T-helper 22 cell (primary cell): ENCODE measurements at places on chromosomes 2 and 18.

DNA sequence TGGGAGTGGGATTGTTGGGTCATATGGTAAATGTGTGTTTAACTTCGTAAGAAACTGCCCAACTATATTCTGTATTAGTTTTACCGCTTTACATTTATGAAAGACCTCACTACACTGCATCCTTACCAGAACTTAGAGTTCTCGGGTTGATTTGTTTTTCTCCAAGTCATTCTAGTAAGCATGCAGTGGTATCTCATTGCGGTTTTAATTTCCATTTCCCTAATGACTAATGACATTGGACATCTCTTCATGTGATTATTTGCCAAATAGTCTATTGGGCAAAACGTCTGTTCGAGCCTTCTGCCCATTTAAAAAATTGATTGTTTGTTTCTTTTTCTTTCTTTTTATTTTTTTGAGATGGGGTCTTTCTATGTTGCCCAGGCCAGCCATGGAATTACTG, 6.8 kb downstream of the FBLN7 start:
- DNase-seq = no peak

- no peak for DNase-seq
Measured at GRCh38 chr2:71277536-71278103, 50.7 kb upstream of the PAIP2B start.

- DNase-seq = no peak
Measured at GRCh38 chr2:220670511-220670910, 901.6 kb downstream of the EPHA4 start.

DNA sequence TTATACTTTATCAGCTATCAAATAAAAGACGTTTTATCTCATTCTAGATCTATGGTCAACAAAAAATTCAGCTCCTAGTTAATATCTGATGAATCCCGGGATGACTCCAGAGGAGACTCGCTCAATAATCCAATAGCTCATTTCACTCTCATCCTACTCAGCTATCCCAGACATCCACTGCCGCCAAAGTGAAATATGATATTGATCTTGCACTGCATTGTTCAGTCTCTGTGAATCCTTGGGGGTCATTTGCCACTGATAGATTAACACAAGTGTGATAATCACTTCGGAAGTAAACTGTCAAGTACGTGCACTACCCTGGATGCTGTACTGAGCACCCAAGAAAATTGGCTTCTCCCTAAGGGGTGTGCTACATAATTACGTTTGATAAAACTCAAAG, 249.1 kb downstream of the SUCLG1 start:
- no peak for DNase-seq

- no peak for DNase-seq
Measured at GRCh38 chr2:10478916-10479315, 30.8 kb upstream of the ODC1 start.

- no peak for DNase-seq
Measured at GRCh38 chr18:33844232-33844631, 266.2 kb downstream of the ASXL3 start.

GRCh38 chr2:238422285-238422684, 4.4 kb upstream of the ASB1 start:
- no peak for DNase-seq

DNA sequence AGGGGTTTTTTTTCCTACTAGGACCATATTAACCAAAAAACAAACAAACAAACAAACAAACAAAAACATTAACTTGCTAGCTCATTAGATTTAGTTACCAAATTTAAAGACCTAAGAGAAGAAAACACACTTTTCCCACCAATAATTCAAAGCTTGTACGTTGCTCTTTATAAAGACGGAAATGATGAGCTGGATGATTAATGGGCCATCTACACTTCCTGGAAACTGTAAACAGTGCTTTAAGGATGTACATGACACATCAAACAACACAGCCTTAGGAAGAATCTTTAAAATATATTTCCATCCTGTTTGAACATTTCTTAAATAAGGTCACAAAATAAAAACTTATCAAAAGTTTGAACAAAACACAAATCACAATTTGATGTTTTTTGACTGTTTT, 982 bp downstream of the BMP10 start:
- no peak for DNase-seq

DNA sequence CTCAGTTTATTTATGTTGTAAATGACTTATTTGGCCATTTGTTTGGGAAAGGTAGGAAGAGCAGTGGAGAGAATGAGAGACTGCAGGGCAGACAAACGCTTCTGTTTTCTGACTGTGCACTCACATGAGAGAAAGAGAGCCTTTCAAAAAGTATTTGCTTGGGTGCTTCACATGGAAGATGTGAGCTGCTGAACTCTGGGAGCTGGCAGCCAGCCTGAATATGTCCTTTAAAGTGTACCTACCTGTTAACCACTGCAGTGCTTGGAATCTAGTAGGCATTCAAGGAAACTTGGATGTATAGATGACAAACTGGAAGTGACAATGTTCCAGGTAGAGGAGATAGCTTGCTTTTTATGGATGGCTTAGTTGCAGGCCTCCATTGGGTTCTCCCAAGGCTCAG, 68.8 kb downstream of the PTPRM start:
- no peak for DNase-seq

- DNase-seq = no peak
Measured at GRCh38 chr2:128091726-128092080, 703 bp downstream of the UGGT1 start.

- DNase-seq = no peak
Measured at GRCh38 chr2:66431846-66432587, 2.9 kb upstream of the MEIS1 start.

- DNase-seq = no peak
Measured at GRCh38 chr2:181786371-181787228, 104.9 kb upstream of the ITPRID2 start.

GRCh38 chr2:172922306-172922705, 153.3 kb upstream of the MAP3K20 start:
- DNase-seq = no peak

DNA sequence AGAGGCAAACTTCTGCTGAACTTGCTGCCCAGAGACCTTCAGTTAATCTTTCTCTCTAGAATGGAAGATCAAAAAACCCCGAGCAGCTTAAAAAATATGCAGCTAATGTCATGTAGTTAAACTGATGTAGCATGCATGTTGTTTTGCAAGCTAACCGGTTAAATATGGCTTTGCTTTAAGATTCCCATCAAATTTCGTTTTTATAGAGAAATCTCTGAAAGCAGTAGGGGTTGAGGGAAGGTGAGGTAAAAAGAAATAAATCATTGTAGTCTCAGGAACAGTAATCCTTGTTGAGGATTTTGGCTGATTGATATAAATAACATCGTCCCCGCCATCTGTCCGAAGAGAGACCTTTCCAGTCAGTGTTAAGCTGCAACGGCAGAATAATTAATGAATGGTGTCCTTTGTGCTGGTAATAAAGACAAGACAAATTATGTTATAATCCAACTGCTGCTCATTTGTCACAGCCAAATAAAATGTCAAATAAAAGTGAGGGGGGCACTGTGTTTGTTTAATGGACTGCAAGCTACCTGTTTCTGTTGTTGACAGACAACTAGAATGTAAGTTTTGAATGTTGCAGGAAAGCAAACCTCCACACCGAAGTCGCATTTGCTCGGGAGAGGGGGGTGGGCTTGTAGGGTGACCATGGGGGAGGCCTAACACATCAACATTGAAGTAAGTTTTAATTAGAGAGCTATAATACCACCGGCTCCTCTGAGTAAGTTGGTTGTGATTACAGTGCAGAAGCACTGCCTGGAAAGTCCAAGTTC, 555.5 kb downstream of the ARHGAP15 start:
- DNase-seq = no peak

- DNase-seq = no peak
Measured at GRCh38 chr2:99495115-99495860, 5.5 kb upstream of the REV1 start.

- DNase-seq = no peak
Measured at GRCh38 chr2:225400060-225400511, 576 bp downstream of the NYAP2 start.

DNA sequence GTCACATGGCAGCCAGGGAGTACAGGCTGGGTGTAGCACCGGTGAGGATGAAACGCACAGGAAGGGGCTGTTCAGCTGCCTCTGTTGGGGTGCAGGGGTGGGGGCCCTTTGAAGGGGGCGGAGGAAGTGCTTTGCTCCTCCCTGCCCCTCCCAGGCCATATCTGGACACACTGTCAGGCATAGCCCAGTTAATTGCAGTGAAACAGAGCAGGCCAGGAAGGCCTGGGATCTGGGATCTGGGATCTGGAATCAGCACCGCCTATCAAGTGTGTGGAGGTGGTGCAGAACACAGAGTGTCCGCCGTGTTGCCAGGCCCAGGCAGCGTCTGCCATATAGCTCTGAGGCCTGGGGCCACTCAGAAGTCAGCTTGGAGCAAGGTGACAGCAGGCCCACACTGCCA, 119.3 kb upstream of the MSH2 start:
- DNase-seq = no peak

DNA sequence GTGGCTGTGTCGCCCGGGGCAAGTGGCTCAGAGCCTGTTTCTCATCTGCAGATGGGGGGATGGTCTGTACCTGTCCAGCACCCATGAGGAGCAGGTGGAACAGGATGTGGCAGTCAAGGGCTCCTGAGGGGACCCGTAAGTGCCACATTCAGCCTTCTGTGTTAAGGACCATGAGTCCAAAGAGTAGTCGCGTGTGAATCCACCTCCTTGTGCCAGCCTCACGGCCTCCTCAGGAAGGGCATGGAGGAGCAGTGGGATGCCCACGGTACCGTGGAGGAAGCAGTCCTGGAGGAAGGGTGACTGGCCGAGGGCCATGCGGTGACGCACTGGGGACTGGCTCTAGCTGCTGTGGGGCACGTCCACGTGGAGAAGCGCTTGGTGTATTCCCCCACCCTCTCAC, 61.1 kb downstream of the ODC1 start:
- no peak for DNase-seq

- no peak for DNase-seq
Measured at GRCh38 chr18:7191736-7192135, 39.2 kb upstream of the LRRC30 start.

DNA sequence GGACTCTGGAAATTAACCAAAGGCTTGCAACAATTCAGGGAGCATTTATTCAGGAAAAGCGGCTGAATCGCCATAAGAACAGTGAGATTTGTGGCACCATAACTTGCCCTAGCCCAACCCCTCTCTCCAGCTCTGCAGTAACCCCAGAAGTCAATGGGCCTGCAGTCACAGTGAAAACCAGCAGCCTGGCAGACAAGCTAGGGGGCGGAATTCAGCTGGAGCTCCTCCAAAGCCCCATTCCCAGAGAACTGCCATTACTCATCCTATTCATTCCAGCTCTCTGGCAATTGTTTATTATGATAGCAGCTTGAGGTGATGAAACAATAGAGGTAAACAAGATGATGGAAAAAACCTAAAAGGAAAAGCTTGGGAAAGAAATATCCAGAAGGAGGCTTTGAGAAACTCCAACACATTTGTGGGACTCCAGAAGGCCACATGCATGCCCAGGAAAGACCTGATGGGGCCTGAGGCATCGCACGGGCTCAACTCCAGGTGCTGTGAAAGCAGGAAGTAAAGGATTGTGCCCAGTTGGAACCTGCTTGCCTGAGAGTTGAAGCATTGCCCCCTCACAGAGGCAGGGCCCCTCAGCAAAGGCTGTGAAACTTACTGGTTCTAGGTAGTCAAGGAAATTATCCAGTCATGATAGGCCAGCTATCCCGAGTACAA, 126.7 kb downstream of the TWIST2 start:
- DNase-seq = no peak

- DNase-seq = no peak
Measured at GRCh38 chr2:59900728-59901452, 652.6 kb downstream of the BCL11A start.

GRCh38 chr2:45300026-45300750, 290.9 kb upstream of the SIX2 start:
- no peak for DNase-seq

GRCh38 chr18:35661483-35662146, 80.1 kb downstream of the GALNT1 start:
- DNase-seq = no peak

DNA sequence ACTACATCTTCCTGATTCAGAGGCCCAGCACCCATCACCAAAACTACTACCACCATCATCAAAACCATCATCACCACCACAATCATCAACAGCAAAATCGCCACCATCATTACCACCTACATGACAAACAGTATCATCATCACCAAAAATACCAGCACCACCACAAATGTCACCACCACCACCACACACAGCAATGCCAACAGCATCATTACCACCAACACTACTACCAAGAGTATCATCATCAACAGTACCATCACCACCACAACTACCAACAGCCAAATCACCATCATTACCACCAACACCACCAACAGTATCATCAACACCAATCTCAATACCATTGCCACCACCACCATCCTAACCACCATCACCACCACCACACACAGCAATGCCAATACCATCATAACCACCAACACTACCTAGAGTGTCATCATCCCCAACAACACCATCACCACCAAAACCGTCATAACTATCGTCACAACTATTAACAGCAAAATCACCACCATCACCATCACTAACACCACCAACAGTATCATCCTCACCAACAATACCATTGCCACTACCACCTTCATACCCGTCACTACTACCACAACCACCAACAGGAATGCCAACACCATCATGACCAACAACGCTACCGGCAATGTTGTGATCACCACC, 64.6 kb upstream of the TEX51 start:
- no peak for DNase-seq

- DNase-seq = no peak
Measured at GRCh38 chr2:120303177-120303576, 42.8 kb upstream of the INHBB start.

- DNase-seq = no peak
Measured at GRCh38 chr2:96763511-96764252, 3.0 kb downstream of the CNNM4 start.

DNA sequence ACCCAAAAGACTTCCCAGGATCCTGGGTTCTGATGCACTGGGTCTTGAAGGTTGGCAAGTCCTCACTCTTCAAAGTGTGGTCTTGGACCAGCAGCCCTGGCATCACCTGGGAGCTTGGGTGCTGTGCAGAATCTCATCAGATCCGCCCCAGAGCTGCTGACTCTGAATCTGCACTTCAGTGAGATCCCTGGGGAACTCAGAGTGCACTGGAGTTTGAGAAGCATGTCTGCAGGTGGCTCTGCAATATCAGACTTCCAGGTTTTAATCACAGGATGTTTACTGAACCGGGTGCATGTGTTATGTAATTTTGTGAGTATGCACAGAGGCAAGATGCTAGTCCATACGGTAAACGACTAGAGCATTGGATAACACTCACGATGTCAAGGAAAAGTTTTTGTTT, 58.0 kb upstream of the BOD1L2 start:
- DNase-seq = no peak

DNA sequence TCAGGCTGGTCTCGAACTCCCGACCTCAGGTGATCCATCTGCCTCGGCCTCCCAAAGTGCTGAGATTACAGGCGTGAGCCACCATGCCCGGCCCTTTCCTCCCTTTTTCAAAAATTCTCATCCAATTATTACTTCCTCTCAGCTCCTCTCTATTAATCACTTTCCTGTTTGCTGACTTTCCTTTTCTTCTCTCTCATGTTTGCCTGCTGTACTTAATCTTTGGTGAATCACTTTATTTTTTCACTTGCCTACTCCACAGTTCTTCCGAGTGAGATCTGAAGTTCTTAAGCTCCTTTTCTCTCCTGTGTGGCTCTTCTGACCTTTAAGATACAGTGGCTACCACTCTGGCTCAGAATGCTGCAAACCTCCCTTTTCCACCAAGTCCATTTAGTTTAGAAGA, 126.3 kb upstream of the SERTAD2 start:
- DNase-seq = no peak
